HFFc6 (cell line): ENCODE measurements at places on chromosomes 11 and 22. TPM values are rescaled to one million over a fixed set of nuclear protein-coding genes. Genes with fewer than 3 reads are reported as not detected.

DNA sequence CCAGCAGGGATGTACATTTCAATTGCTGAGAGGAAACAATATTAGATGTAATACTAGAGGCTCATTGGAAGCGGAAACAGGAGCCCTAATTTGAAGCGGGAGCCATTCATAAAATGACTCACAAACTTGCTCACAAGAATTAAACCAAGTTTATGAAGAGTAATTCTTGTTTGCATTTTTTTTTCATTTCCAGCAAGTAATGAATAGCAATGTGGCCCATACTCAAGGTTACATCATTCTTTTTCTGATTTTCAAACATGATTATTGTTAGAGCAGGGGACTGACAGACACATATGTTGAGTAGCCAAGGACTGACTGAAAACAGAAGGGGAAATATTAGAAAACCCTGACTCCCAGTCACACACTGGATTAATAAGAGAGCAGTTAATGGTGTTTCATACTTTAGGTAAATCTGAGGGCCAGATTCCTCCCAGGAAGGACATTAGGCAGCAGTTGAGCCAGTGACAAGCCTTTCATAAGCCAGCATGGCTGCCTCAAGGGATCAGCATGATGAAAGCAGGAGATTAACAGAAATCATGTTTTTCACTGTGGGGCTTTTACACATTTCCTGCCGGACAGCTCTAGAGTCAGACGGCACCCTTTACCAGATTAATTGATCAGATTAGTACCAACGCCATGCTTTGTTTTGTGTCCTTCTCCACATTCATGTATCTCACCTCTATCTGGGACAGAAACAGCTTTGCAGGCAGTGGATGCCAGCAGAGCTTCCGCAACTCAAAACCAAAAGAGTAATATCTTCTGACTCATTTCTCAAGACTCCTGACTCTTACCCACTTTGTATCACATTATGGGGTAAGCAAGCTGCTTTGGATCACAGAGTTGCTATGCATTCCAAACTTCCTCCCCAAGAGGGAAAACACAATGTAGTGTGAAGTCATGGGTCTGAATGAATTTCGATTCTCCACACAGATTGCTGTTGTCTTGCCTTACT lies 831.6 kb downstream of the KCNA4 start:
- H3K4me1 ChIP-seq: peaks cover 72% of the 10 kb centered on the region
- peak; percentile 91 for DNase-seq
- no peaks in the 10 kb centered on the region for H3K27me3 ChIP-seq
- H3K27ac ChIP-seq: peak overlapping the region; percentile 96
- H3K4me3 ChIP-seq: peak overlapping the region; percentile 73

IFITM5 gene
- total RNA-seq: not detected in 3 replicates

DNA sequence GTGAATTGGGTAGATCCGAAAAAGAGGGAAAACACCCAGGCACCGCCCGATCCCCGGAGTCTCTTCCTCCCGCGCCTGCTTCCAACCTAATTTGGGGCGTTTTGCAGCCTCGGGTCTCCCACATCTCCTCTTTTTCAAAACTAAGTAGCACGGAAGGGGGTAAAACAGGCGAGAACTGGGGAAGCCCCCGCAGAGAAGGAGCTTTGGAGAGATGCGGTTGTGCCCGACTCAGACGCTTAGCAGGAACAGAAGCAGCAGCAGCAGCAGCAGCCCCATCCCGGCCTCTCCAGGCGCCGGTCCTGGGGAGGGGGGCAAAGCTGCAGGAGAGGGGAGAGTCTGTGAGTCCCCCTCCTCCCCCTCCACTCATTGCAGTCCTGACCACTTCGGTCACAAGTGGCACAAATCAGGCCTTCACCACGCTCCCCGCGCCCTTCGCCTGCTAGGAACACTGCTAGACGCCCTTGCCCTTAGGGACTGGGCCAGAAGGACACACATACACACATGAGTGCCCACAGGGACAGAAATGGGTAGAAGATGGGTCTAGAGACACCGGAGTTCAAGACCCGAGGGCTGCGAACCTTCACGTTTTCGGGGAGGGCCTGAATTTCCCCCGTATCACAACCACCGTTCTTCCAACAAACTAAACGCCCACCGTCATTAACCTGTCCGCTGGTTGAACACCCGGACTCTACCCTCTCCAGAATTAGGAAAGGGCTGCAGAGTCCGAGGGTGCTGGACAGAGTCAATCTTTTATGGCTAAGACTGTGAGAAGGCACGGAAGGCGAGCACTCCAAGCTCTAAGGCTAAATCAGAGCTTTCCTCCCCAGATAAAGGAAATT lies 98.3 kb upstream of the HSD17B12 start:
- no peak for DNase-seq
- no peak overlapping the region for H3K27ac ChIP-seq
- no peaks in the 10 kb centered on the region; the same call in 1 of the 2 replicates for H3K36me3 ChIP-seq
- H3K27me3 ChIP-seq: peaks cover 53% of the 10 kb centered on the region

- H3K4me1 ChIP-seq: peaks cover 67% of the 10 kb centered on the region
- H3K27me3 ChIP-seq: peaks cover 2% of the 10 kb centered on the region; the same call in 1 of the 2 replicates
- DNase-seq: peak; percentile 22
Observed at GRCh38 chr11:121961321-121961801, 154.7 kb downstream of the BLID start.

- H3K27ac ChIP-seq: peak overlapping the region; percentile 40
- H3K4me3 ChIP-seq: no peak overlapping the region
- no peaks in the 10 kb centered on the region for H3K36me3 ChIP-seq
- peaks cover 51% of the 10 kb centered on the region for H3K4me1 ChIP-seq
- DNase-seq: no peak
- peaks cover 2% of the 10 kb centered on the region; the same call in 1 of the 2 replicates for H3K27me3 ChIP-seq
Observed at GRCh38 chr11:109249597-109249996, 172.4 kb upstream of the C11orf87 start.

DNA sequence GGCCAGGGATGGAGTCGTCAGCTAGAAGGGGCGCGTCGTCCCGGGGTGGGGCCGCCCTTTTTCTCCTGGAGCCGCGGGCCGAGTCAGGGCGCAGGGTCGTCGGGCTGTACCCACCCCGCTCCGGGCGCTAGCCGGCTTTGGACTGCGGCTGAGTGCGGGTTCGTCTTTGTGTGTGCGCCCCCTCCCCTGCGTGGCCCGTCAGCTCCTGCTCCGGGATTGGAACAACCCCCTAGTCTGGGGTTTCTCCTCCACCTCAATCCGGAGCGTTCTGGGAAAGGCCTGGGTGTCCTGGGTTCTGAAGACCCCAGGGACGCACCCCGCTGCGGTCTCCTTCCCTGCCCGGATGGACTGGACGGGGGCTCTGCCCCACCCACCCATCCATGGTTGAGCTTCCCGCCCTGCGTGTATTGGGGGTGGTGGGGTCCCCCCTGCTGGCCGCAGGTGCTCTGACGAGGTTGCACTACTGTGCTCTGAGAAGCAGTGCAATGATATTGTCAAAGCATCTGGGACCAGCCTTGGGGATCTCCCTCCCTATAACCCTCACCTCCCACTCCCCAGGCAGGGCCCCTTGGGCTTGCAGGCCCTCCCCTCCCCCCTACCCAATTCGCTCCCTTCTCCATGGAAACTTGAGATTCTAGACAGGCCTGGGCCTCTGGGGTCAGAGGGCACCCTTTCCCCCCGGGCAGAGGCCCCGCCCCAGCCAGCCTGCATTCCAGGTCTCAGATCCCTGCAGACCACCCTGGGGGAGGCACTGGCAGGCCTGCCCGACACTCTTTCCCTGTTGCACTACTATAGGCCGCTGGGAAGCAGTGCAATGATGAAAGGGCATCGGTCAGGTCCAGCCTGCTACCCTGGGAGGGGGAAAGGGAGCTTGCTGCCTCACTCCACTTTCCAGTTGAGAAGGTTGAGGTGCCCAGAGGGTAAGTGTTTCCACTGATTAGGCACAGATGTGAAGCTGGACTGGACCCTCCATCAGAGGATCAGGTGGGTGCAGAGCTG lies 10.7 kb downstream of the SDF2L1 start:
- H3K27me3 ChIP-seq: peaks cover 2% of the 10 kb centered on the region
- H3K4me1 ChIP-seq: peaks cover 24% of the 10 kb centered on the region
- no peaks in the 10 kb centered on the region for H3K36me3 ChIP-seq
- no peak for DNase-seq

DNA sequence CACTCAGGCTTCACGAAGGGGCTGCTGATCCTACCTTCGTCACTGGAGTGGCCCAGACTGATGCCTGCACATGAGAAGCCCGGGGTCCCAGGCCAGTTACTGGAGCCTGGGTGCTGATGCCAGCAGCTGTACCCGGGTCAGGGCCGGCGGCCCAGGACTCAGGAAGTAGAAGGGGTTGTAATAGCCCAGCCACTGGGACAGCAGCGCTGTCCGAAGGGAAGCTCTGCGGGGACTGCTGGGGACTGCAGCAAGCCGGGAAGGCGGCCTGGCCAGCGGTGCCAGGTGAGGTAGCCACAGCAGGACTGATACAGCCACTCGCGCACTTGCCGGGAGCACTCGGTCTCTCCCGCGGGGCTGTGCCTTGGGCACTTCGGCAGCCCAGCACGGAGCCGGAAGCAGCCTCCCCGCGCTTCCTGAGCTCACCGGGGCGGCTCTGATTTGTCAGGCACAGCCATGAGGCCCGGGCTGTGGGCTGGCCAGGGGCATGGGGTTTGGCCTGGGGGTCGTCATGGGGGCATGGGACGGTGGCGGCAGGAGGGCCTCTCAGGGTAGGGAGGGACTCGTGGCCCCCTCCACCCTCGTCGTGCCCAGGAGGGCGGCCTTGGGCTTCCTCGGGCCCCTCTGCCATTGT lies 13.9 kb upstream of the OR8K1 start:
- no peak overlapping the region for H3K4me3 ChIP-seq
- H3K27ac ChIP-seq: no peak overlapping the region
- H3K4me1 ChIP-seq: no peaks in the 10 kb centered on the region
- no peak for DNase-seq
- no peaks in the 10 kb centered on the region for H3K27me3 ChIP-seq

DNA sequence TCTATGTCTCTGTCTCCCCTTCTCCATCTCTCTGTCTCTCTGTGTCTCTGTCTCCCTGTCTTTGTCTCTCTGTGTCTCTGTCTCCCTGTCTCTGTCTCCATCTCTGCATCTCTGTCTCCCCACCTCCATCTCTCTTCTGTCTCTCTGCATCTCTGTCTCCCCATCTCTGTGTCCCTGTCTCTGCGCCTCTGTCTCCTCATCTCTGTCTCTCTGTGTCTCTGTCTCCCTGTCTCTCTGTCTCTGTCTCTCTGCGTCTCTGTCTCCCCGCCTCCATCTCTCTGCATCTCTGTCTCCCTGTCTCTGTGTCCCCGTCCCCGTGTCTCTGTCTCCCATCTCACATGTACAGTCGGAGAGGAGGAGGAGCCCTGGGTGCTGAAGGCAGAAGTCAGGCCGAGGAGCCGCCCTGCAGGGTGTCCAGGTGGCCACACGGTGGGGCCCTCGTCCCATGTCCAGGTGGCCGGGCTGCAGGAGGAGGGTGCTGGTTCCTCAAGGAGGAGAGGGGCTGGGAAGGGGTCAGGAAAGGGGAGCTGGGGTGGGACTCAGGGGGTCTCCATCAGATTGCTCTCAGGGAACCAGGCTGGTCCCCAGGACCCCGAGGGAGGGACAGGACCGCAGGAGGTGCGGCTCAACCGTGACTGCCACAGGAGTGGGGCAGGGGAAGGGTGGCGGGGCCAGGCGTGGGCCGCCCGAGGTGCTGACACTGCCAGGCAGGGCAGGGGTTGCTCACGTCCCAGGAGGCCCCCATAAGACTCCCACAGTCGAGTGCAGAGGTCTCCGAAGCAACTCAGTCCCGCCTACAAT lies 25.6 kb upstream of the TH start:
- H3K4me1 ChIP-seq: no peaks in the 10 kb centered on the region
- DNase-seq: peak; percentile 47
- no peaks in the 10 kb centered on the region for H3K36me3 ChIP-seq
- H3K4me3 ChIP-seq: no peak overlapping the region
- H3K27me3 ChIP-seq: peaks cover 16% of the 10 kb centered on the region
- H3K27ac ChIP-seq: no peak overlapping the region

GRCh38 chr22:19405652-19406051 lies 25.9 kb downstream of the HIRA start:
- peaks cover 31% of the 10 kb centered on the region for H3K36me3 ChIP-seq
- DNase-seq: no peak
- H3K4me3 ChIP-seq: no peak overlapping the region
- H3K4me1 ChIP-seq: peaks cover 23% of the 10 kb centered on the region
- no peak overlapping the region for H3K27ac ChIP-seq

DDI1 gene
- total RNA-seq: not detected in 3 replicates

DNA sequence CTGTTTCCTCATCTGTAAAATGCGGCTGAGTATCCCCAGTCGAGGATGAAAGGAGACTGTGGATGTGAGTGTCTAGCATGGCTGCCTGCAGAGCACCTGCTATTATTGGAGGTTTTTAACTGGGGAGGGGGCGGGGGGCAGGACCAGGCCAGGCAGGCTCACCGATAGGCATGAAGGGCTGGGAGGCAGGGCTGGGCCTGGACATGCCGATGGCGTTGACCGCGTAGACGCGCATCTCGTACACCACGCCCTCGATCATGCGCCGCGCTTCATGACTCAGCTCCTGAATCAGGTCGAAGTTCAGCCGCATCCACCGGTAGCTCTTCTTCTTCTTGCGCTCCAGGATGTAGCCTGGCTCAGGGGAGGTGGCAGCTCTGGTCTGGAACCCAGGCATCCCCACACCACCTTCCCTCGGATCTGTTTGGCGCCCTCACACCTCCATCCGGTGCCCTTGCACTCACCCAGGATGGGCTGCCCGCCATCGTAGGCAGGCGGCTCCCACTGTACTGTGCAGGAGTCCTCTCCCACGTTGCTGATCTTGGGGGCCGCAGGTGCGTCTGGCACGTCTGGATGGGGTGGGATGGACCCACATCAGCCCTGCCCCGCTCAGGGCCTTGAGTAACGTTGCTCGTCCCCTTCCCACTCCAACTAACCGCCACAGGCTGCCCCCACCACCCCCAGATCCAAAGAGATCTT lies 15.1 kb downstream of the MYBPC3 start:
- no peaks in the 10 kb centered on the region for H3K36me3 ChIP-seq
- peaks cover 15% of the 10 kb centered on the region for H3K27me3 ChIP-seq
- no peak overlapping the region for H3K27ac ChIP-seq
- no peak for DNase-seq
